Stimulated activated CD4-positive, alpha-beta T cell treated with anti-CD3 and anti-CD28 coated beads, Interleukin-1b, Interleukin-23, amount 100 ng/mL, for 1 hour (primary cell): ENCODE measurements at places on chromosomes 3 and 15.

- DNase-seq, result no peak
These were observed 190.8 kb downstream of the PDCD6IP start for GRCh38 chr3:33989229-33989628.

DNA sequence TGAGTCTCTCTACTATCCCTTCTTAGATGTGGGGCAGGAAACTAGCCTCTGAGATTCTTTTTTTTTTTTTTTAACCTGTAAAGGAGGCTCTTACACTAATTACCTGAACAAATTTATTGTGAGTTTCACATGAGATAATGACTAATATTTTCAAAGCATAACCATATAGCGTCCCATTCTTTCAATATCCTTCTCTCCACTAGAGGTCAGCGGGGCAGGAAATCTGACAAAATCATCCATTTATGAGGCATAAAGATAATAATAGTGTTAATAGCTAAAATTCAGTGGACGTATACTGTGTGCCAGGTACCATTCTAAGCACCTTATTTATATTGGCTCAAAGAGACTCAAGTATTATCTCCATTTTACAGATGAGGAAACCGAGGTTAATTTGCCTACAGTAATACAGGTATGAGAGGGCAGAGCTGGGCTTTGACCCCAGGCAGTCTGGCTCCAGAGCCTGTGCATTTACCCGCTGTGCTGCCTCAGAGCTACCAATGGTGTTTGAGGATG lies 16.3 kb upstream of the SMAD6 start:
- DNase-seq, result no peak

- DNase-seq, result no peak
These were observed 277.4 kb upstream of the NR2E3 start for GRCh38 chr15:71532994-71533393.

GRCh38 chr3:13042127-13042701 lies 31.0 kb downstream of the IQSEC1 start:
- DNase-seq, result no peak

DNA sequence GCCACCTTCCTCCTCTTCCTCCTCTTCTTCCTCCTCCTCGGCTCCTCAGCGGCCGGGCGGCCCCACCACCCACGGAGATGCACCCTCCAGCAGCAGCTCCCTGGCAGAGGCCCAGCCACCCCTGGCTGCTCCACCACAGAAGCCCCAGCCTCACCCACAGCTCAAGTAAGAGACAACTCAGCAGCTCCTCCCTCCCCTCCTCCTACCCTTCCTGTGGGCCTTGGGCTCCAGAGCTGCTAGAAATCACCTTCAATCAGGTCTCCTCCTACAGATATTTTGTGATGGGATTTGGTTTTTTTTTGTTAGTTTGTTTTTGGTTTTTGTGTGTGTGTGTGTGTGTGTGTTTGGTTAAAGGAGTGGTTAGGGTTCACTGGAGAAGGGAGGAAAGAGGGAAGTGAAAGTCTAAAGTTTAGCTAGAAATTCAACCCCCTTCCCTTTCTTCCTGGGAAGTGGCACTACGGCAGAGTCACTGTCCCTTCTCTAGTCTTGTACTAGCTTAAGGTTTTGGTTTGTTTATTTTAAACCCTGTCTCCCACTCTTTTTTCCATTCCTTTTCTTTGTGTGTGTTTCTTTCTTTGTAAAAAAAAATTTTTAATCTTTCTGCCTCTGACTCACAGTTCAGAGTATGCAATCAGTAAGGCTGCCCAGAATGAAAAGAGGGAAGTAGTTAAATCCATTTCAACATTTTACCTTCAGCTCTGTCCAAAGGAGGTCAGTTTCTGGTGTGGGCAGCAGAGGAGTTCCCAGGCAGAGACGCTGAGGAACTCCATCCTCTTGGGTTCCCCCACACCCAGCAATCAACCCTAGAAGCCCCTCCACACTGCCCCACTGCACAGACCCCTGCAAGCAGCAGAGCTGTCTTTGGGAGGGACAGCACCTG lies 29.0 kb upstream of the TIMP4 start:
- no peak for DNase-seq

DNA sequence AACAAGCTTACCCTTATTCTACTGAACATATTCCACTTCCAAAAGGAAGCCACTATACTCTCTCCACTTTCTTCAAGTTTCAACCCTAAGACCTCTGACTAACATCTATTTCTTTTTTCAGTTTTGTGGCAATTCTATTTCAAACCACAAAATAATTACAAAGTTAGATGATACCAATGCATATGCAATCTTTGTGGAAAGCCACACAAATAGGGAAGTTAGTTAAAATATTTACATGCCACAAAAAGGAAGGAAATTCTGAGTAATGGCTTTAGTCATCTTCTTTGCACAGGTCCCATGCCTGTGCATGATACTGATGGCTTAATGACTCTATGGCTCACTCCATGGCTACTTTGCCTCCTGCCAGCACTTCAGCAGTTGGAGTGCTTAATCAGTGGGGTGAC lies 57.0 kb upstream of the MCTP2 start:
- DNase-seq, result no peak

- DNase-seq, result no peak
These were observed 41.0 kb downstream of the DGKG start for GRCh38 chr3:186320862-186321568.

GRCh38 chr3:170643831-170644230 lies 58.0 kb upstream of the SLC7A14 start:
- no peak for DNase-seq

- no peak for DNase-seq
These were observed 36.6 kb downstream of the BUB1B start for GRCh38 chr15:40197434-40197833.

- DNase-seq, result no peak
These were observed 210.0 kb upstream of the TOPAZ1 start for GRCh38 chr3:44031387-44032380.

- DNase-seq, result no peak
These were observed 111.6 kb downstream of the KBTBD8 start for GRCh38 chr3:67109651-67110204.

DNA sequence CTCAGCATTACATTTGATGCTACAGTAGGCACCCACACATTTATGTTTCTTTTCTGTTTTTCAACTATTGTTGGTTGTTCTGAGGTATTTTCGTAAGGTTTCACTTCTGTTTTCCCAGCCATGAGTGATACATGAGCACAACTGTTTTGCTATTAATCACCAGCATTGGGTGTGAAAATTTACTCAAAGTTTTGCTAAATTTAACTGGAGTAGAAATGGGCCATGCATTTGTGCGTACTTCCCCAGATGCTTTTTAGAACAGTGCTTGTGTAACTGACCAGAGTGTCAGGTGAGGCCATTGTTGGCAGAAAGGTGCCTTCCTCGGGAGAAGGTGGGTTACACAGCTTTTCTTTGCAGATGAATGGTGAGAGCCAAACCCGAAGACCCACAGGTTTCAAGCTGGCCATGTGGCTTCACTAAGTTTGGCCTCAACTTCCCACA lies 70.4 kb downstream of the ST6GAL1 start:
- DNase-seq, result no peak

- no peak for DNase-seq
These were observed 58.1 kb downstream of the DCBLD2 start for GRCh38 chr3:98843266-98843959.

DNA sequence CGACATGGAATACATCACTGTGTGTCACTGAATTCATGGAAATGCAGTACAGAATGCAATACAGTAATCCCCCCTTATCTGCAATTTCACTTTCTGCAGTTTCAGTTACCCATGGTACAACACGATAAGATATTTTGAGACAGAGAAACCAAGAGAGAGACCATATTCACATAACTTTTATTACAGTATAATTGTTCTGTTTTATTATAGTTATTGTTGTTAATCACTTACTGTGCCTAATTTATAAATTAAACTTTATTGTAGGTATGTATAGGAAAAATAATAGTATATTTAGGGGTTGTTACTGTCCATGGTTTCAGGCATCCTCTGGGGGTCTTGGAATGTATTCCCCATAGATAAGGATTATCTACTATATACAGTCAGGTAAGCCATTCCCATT lies 61.8 kb downstream of the MBNL1 start:
- no peak for DNase-seq

GRCh38 chr3:71442652-71443042 lies 140.9 kb downstream of the FOXP1 start:
- no peak for DNase-seq

DNA sequence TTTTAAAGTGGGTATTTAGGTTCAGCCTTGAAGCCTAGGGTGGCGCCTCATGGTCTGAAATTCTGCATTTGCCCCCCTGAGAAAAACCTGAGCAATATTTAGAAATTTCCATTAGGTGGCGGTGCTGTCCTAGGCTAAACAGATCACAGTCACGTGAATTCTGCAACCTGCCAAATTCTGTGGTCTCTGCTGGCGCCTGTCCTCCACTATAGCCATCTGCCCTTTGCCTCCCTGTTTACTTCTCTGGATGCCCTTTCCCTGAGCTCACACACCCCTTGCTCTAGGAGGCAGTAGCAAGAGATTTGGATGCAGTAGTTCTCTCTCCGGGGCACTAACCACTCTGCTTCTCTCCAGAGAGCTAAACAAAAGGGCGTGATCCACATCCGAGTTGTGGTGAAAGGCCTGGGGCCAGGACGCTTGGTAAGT lies 9.1 kb downstream of the MRPS11 start:
- no peak for DNase-seq

DNA sequence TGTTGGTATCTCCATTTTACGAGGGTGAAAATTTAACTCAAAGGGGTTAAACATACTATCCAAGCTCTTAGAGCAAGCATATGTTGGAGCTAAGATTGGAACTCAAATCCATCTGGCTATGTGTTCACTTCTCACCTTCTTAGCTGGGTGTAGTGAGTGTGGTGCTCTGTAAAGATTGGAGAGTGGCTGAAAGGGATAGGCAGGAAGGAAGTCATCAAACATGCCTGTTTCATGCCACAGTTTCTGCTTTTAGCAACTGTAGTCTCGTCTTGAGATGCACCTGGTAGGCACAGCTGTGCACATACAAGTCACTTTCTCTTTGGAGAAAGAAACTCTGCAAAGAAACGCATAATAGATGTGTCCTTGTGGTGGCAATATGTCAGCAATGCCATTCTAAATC lies 189.1 kb upstream of the MDFIC2 start:
- DNase-seq, result no peak

- no peak for DNase-seq
These were observed 6.4 kb upstream of the CSTA start for GRCh38 chr3:122318620-122319019.

- no peak for DNase-seq
These were observed 137.3 kb upstream of the UBE2E1 start for GRCh38 chr3:23668430-23668904.

GRCh38 chr15:70198441-70199123 lies 100.9 kb upstream of the TLE3 start:
- no peak for DNase-seq

GRCh38 chr3:197714251-197714650 lies 22.5 kb downstream of the RUBCN start:
- no peak for DNase-seq

GRCh38 chr15:95715116-95715903 lies 615.2 kb upstream of the NR2F2 start:
- DNase-seq, result no peak

GRCh38 chr15:72237029-72237852 lies 6.3 kb upstream of the PKM start:
- DNase-seq, result no peak
